ENCODE measurements at places on chromosomes 6 and 20.

DNA sequence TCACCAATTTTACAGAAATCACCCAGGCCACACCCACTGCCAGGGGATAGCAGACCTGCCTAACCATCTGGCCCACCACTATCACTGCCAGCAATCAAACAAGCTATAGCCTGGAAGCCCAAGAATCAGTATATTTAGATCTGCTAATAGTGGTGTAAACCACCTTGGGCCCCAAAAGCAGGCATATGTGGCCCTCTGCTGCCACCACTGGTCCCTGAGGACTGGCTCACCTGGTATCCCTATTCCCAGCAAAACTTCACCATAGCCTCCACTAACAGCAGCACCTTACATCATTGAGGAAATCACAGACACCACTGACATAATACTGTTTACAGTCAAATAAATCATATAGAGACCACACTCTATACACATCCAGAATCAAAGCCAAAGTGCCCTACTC, 880.4 kb upstream of the MAN1A1 start:
- DNase-seq: no peak

GRCh38 chr6:100382031-100382430, 82.7 kb downstream of the SIM1 start:
- no peak for DNase-seq

- DNase-seq: no peak
Observed at GRCh38 chr20:4113615-4114603, 98.6 kb upstream of the RNF24 start.

DNA sequence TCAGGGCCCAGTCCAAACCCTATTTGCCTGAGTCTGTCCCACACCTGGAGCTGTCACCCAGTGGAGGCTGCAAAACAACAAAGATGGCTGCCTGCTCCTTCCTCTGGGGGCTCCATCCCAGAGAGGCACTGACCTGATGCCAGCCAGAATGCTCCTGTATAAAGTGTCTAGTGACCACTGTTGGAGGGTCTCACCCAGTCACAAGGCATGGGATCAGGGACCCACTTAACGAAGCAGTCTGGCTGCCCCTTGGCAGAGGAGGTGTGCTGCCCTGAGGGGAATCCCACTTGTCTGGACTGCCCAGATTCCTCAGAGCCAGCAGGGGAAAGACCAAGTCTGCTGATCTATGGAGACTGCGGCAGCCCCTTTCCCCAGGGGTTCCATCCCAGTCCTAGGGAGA, 241.6 kb downstream of the CDH26 start:
- DNase-seq: no peak

- DNase-seq: no peak
Observed at GRCh38 chr6:148747145-148747470, 278 bp downstream of the UST start.

DNA sequence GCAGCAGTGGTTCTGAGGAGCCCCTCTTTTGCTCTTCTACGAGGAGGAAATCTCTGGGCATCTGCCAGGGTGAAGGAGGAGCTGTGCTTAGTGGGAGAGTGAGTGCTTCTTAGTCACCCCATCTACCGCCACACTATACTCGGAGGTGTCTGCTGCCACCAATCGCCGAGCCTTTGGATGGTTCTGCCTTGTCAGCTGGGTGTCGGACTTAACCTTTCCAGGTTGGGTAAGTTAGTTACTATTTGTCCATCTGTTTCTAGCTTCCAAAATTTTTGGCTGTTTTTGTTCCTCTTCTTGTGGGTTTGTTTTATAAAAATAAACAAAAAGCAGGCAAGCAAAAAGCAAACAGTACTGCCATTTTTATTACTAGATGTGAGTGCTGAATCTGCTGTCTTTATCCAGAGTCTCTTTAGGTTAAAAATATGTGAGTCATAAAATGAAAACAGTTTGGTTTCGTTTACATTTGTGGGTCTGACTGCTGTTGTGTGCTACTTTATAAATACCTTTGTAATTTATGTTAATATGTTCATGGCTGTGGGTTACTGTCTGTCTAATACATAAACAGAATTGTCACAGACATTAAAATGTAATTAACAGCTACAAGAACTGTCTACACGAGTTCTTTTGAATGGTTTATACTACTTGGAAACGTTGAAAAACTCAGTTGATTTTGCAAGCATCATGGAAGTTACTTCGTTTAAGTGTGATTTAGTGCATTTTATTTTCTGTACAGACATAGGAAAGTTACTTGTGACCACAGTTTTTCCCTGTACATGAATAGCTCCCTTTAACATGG, 89.2 kb downstream of the ARID1B start:
- DNase-seq: no peak

- DNase-seq: no peak
Observed at GRCh38 chr6:169896826-169897456, 145.5 kb downstream of the ERMARD start.

GRCh38 chr6:97947841-97948240, 664.8 kb upstream of the MMS22L start:
- peak; percentile 99 for DNase-seq

DNA sequence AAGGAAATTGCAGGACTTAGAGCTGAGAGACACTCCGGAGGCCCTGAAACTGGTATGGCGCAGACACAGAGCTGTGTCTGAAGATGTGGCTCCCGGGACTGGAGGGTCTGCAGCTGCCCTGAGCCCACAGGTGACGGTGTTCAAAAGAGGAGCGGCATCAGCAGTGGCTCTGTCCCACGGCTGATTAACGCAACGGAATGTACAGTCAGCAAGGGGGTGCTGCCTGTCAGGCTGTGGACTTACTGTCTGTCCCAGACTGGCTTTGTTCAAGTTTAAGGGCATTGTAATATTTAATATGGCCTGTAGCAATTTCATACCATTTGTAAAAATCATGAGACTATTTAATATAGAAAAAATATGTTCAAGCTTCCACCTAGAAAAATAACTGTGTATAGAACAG, 228.0 kb upstream of the TAB2 start:
- no peak for DNase-seq

- no peak for DNase-seq
Observed at GRCh38 chr20:10179574-10180298, 38.9 kb upstream of the SNAP25 start.

- no peak for DNase-seq
Observed at GRCh38 chr20:50347284-50348063, 156.8 kb downstream of the CEBPB start.

- DNase-seq: no peak
Observed at GRCh38 chr6:117512987-117513573, 30.6 kb downstream of the DCBLD1 start.

DNA sequence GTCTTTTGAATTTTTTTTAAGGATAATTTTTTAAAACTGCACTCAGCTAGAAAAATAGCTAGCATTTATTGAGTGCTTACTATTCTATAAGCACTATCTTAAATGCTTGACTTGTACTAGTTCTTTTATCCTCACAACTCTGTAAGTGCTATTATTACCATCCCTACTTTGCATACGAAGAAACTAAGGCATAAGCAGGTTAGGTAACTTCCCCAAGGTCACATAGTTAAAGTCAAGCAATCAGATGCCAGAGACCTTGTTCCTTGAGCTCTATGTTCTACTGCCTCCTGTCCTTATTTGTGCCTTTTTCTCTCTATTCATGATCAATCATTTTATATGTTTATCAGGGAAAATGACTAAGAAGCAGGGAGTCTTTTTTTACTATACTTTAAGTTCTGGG, 65.0 kb downstream of the GCLC start:
- no peak for DNase-seq

- peak; percentile 89 for DNase-seq
Observed at GRCh38 chr6:75098709-75099108, 107.1 kb downstream of the COL12A1 start.

- no peak for DNase-seq
Observed at GRCh38 chr6:252775-253535, 39.3 kb upstream of the DUSP22 start.

DNA sequence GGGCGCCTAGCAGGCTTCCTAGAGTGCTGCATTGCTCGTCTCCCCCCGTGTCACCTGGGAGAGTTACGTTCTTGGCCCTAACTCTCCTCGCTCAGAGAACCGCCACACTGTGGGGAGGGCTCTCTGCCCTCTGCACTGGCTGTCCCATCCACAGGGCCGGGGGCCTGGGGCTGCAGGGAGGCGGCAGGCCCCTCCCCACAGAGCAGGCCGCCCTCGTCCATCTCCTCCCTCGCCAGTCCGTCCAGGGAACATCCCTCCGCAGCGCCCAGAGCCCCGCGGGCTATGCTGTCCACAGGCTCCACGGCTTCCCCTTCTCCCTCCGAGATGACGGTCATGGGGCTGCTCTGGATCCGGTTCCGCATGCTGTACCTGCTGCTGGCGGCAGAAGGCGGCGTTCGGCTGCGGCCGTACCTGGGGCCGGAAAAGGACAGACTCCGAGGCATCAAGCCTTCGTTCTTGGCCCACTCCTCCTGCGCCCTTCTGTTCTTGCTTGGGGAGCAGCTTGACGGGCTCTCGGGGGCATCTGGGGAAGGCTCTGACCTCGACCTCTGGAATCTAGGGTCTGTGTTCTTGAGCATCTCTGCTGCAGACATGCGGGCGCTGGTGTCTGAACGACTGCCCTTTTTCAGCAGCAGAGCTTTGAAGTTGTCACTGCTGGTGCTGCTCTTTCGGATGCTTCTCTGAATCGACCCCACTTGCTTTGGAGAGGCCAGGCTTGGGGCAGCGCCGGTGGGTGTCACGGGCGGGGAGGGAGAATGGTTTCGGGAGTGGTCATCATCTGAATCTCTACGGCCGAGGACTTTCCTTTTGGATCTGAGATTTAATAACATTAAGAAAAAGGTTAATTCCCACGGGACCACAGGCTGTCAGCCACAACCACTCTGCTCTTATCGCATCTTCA, 20.2 kb downstream of the HEBP2 start:
- DNase-seq: no peak

- DNase-seq: no peak
Observed at GRCh38 chr6:14488180-14488579, 370.6 kb downstream of the CD83 start.

DNA sequence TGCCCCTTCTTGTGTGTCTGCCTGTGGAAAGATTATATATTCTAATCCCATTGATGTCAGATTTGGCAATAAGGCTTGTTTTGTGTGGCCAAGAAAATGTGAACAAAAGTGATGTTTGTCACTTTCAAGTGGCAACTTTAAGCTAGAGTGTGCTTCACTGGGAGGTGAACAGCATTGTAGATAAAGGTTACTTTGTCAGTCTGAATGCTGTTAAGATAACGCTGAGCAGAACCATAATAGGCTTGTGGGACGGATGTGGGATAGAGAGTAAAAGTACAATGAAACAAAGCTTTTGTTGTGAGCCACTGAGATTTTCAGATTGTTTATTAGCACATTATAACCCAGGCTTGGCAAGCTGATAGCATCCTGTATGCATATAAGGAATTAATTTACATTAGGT, 303.8 kb upstream of the MAN1A1 start:
- DNase-seq: no peak

DNA sequence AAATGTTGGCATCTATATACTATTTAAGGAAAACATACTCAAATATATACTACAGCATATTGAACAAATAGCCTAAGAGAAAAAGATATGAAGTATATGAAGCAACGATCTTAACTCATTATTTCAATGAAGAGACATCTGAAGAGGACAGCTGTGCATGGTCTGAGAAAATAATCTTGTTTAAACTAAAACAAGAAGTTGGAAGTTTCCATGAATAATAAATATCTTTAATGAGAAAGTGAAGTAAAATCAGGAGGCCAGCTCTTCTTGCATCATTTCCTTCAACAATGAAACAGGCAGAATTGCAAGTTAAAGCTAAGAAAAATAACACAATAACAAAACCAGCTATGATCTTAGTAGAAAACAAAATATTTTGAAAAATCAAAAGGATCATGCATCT, 1265.4 kb upstream of the MAP3K7 start:
- DNase-seq: no peak

GRCh38 chr6:150195996-150196417, 53.2 kb downstream of the PPP1R14C start:
- DNase-seq: no peak

GRCh38 chr20:61968036-61968810, 97.5 kb downstream of the TAF4 start:
- no peak for DNase-seq

DNA sequence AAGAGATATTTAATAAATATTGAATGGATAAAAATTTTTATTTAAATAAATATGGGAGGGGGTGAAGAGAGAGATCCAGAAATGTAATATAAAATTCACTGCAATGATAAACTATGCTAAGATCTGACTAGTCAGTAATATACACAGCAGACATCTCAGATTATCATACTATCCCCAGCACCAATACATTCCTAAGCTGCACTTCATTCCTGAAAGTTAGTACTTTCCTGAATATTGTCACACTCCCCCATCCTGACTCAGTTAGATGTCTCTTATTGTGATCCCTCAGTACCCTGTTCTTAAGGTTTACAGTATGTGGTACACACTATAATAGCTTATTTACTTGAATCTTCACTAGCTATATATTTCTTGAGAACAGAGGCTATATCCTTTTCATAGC, 88.3 kb upstream of the KCNQ5 start:
- no peak for DNase-seq

DNA sequence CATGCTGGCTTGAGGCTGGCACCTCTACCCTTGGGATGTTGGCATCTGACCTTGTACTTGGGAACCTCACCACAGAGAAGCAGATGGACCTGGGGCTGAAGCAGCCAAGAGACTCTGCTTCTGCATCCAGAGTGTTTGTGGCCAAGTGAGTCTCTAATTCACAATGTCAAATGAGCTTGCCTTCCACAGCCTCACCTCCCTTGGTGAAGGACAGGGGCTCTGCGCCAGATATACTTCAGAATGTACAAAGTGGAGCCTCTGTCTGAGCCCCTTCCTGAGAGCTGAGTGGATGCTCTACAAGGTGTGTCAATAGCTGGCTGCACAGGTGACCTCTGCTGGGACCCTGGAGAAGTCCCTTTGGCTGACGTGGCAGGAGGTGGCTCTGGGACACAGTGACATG, 508.9 kb downstream of the CDH26 start:
- no peak for DNase-seq

DNA sequence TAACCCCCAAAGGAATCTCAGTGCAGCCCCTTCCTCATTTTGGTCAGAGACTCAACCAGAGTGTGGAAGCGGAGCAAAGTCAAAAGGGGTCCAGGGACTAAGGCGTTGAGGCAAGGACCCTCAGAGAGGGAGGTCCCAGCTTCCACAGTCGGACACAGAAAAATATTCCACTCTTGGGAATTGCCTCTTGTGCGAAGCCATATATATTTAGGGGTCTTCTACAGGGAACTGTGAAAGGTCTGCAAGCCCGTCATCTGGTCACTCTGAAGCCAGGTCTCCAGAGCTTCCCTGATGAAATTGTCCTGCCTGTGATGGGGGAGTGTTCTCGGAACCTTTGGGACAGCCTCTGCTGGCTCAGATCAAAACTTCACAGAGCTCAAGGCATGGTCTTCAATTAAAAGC, 160.8 kb downstream of the TBXT start:
- no peak for DNase-seq

- DNase-seq: no peak
Observed at GRCh38 chr20:23488996-23489395, 1.9 kb upstream of the CST8 start.

DNA sequence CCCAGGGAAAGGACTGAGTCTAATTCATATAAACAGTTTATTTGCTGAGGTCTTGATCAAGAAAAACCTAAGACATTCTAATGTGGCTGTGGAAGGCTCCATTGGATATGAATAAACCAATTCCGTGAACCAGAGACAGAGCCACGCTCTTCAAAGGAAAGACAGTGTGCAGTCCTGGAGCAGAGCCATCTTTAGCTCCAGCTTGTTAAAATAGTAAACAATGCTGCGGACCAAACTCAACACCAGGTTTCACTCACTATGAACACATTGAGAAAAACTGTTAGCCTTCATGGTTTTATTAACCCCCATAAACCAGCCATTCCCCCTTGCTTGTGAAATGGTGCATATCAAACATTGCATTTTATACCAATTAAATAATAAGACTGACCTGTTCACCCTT, 61.9 kb downstream of the COL9A1 start:
- no peak for DNase-seq
